ENCODE measurements at places on chromosomes 13 and 19.

GRCh38 chr13:87680298-87680697 is 9.1 kb downstream of the SLITRK5 start:
- no peak for DNase-seq

DNA sequence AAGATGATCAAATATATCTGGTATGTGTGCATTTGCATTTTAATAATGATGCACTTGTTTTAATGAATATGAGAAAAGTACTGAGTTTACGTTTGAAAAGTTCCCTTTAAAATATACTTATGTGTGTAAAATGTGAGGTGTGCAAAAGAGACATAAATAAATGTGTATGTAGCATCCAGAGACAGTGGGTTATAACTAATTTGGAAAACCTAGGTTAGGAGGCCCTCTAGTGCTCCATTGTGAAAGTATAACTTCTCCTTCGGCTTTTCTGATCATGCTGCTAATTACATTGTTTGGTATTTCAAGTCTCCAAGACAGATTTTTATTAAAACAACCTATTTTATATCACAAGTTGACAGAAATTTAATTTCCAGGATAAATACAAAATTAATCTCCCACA is 30.1 kb downstream of the SCEL start:
- no peak for DNase-seq

GRCh38 chr13:27112006-27112405 is 59.6 kb downstream of the USP12 start:
- no peak for DNase-seq

GRCh38 chr13:26051657-26052311 is at the start of gene SHISA2:
TSS of gene SHISA2 (minus strand) at chr13:26052016. CDS start at chr13:26050975, 1,041 bp downstream.
- no peak for DNase-seq

DNA sequence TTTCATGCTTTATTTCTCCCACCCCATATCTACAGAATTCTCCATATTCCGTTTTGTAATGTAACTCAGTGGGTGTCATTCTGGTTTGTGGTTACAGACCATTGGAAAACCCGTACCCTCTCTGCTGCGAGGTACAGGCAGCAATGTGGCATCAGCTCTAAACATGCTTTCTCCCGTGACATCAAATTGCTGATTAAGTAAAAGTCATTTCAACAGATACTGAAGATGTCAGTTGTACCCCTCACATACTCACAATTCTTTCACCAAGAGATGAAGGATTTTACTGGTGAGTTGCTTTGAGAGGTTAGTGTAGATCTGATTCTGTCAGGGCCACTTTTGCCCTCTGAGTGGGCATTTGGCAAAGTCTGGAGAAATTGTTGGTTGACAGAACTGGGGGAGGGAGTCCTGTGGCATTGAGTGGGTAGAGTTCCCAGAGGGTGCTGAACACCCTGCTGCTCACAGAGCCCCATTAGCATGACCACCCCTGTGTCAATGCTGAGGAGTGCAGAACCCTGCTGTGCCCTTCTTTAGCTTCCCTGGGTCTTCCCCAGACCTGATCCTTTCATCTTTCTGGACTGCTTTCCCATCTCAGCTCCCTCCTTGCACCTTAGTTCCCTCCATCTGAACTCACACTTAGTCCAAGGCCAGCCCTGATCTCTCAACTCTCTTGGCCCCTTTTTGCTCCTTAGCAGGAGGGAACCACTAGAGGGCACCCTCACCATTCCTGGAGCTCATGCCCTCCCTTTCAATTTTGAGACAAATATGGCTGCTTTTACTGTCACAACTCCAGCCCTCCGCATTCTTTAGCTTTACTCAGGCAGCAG is 39.9 kb upstream of the CEACAM8 start:
- DNase-seq = no peak

- DNase-seq = no peak
Measured at GRCh38 chr13:49348751-49349150, 95.1 kb downstream of the CAB39L start.

DNA sequence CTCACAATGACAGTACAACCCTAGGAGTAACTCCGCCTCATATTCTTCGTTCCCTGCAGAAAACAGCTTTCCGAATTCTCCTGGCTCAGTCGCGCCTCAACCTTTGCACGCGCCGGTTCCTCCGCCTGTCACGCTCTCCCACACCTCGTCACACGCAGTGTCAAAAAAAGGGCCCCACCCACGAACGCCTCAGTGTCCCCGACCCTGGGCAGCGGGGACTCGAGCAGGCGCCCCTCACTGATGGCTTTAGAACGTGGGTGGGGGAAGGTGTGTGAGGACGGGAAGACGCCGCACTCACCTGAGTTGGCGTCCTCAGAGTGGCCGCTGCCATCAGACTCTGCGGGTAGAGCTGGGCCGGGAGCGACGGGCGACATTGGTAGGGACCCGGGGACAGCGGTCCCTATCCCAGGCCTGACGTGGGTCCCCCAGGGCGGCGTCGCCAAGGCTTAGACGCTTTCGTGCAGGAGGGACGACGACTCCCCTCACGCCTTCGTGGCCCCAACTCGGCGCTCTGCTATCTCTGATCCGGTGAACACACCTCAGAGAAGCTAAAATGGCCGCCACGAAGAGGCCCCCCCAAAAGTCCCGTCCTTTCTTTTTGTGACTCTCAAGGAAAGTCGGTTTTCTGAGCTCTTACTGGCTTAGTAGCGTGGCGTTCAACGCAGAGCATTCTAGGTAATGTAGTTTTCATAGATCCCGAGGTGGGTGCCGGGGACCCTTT is at the start of gene ZNF154:
ZNF154 (minus strand) TSS at position 564 of the 721 bp plus-strand sequence; CDS start at position 331, 233 bp downstream.
- no peak for DNase-seq

- no peak for DNase-seq
Measured at GRCh38 chr13:35191883-35192282, 249.8 kb downstream of the NBEA start.

DNA sequence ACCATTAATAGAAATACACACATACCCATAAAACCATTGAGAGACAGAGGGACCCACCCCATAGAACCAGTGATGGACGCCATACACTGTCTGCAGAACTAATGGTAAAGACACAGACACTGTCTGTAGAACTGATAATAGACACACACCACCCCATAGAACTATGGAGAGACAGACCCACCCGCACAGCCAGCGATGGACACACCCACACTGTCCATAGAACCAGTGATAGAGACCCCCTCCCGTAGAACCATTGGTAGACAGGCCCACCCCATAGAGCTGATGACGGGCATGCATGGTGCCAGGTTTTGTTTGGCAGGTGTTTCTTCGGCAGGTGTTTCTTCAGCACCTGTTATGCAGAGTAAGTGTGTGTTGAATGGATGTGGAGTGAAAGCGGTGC is 88.3 kb upstream of the TEX29 start:
- DNase-seq = no peak

Measured in stimulated activated CD8-positive, alpha-beta memory T cell treated with anti-CD3 and anti-CD28 coated beads, Interleukin-2, amount 100 ng/mL, for 1 hour (primary cell).